ENCODE measurements at places on chromosomes 2 and 18.

GRCh38 chr18:13640266-13640860 is 86.0 kb downstream of the FAM210A start:
- DNase-seq, result no peak

DNA sequence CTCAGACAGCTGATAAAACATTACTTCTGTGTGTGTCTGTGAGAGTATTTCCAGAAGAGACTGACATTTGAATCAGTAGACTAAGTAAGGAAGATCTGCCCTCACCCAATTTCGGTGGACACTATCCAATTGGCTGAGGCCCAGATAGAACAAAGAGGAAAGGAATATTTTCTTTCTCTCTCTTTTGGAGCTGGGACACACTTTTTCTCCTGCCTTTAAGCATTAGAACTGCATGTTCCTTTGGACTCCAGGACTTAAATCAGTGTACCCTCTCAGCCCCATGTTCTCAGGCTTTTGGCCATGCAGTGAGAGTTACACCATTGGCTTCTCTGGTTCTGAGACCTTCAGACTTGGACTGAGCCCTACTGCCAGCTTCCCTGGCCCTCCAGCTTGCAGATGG is 3.3 kb upstream of the SRBD1 start:
- no peak for DNase-seq

DNA sequence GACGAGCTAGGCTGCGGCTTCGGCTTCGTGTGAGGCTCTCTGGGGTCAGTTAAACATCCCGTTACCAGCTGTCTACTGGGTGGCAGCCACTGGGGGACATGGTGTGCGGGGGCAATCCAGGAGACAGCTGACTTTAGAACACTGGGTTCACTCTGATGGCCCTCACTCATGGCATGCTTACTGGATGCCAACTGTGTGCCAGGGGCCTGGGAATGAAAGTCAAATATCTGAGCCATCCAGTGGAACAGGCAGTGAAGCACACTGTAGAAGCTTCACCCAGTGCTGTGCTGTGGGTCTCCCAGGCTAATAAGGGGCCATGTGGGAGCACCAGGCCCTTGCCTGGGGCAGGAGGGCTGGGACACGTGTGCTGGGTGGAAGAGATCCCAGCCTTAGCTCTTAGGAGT is 48.3 kb downstream of the GLI2 start:
- no peak for DNase-seq

DNA sequence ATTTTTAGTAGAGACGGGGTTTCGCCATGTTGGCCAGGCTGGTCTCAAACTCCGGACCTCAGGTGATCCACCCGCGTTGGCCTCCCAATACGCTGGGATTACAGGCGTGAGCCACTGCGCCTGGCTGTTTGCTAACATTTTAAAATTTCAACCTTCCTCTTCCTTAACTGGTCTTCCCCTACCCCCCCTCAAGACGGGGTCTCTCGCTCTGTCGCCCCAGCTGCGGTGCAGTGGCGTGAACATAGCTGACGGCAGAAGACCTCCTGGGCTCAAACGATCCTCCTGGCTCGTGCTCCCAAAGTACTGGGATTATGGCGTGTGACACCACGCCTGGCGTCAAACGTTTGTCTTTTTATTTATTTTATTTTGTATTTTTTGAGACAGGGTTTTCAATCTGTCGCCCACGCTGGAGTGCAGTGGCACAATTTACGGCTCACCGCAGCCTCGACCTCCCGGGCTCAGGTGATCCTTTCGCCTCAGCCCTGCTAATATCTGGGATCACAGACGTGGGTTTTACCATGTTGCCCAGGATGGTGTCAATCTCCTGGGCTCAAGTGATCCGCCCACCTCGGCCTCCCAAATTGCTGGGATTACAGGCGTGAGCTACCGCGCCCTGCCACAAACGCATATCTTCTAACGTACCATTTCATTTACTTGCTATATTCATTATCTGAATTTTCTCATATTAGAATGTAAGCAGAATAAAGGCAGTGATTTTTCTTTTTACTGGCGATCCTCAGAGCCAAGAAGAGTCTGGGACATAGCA is 984 bp upstream of the MSH2 start:
- no peak for DNase-seq

DNA sequence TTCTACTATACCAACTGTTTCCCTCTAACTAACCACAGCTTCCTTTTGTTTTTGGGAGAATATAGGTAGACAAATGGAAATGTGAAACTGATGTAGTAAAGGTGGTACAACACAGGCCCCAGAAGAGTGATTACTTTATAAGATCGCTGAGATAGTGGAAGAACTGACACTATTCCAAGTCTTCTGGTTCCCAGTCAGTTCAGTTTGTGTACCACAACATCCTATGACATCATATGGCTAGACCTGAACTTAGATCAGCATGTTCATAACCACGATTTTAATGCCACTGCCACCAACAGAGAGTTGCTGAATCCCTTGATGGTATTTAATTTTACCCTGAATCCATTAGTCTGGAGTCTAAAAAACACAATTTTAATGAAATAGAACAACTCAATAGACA is 328.9 kb downstream of the GPD2 start:
- DNase-seq, result no peak

DNA sequence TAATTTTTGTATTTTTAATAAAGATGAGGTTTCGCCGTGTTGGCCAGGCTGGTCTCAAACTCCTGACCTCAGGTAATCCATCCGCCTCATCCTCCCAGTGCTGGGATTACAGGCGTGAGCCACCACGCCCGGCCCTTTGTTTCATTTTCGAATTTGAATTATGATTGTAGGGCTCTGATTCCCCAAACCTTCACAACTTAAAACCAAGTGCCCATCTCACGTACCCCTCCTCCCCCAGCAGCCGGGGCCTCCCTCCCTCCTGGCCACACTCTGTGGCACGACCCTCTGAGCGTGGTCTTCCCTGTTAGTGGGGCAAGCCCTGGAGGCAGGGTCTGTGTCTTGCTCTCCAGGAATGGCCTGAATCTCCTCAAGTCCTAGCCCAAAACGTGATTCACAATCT is 166.5 kb downstream of the ASB1 start:
- no peak for DNase-seq

DNA sequence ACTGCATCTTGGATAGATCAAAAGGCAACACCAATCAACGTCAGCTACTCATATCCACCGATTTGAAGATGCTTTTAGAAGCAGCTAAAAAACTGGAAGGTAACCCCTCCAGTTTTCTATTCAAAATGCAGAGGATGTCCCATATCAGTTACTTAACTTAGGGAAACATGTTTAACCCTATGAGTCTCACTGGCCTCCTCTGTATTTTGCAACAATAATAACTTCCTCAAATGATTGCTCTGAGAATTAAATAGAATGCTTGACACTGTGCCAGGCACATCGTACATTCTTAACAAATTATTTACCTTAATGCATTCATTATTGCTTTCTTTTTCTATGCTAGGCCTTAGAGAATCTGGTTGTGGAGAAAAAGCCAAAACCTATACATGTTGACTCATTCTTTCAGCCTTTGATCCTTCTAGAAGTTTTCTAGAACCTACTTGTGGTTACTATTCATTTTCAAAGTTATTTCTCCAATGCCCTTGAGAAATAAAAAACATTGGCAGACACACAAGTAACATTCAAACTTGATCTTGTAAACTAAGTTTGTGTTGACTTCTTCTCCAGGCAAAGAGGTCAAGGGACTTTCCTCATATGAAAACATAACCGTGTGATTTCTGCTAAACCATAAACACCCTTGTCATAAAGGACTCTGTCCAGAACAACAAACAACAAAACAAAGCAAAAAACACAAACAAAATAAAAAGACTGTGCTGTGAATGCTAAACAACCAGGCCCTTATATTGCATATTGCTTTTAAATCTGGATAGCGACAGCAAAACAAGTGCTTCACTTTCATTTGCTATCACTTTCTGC is 4.6 kb downstream of the DOCK10 start:
- DNase-seq, result no peak

GRCh38 chr2:143553261-143553660 is 424.0 kb downstream of the ARHGAP15 start:
- DNase-seq, result no peak

- DNase-seq, result no peak
Measured at GRCh38 chr2:207464007-207464406, 65.8 kb upstream of the CREB1 start.

- DNase-seq, result no peak
Measured at GRCh38 chr2:232240906-232241305, 137.6 kb upstream of the ALPP start.

- no peak for DNase-seq
Measured at GRCh38 chr18:3281456-3282400, 19.8 kb downstream of the MYL12B start.

- no peak for DNase-seq
Measured at GRCh38 chr2:86022661-86023365, 82.9 kb downstream of the POLR1A start.

DNA sequence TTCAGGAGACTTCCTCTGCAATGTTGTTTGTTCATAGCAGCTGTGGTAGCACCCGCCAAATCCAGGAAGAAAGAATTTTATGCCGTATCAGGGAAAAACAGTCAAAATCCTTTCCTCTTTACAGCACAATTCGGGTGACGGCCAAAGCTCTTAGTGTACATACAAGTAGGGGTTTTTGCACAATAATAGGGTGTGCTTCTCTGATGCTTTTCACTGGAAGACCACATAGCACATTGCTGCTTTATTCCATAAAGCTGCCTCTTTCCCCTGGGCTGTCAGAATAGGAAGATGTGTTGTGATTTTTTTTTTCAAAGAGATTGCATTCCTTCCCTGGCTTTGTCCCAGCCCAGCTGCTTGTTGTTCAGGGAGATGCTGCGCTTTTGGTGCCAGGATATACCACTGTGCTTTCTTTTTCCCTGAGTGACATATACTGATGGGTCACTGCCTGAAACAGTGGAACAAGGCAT is 27.2 kb upstream of the LANCL1 start:
- DNase-seq, result no peak

- no peak for DNase-seq
Measured at GRCh38 chr2:7450833-7451190, 533.6 kb downstream of the RNF144A start.

- no peak for DNase-seq
Measured at GRCh38 chr2:168343586-168343985, 96.2 kb upstream of the STK39 start.

- DNase-seq, result no peak
Measured at GRCh38 chr2:138922973-138923563, 142.9 kb upstream of the NXPH2 start.

GRCh38 chr2:182477774-182478173 is 50.9 kb upstream of the PDE1A start:
- no peak for DNase-seq

GRCh38 chr2:168348076-168348475 is 100.7 kb upstream of the STK39 start:
- no peak for DNase-seq

GRCh38 chr2:203631068-203631757 is 75.2 kb upstream of the CD28 start:
- no peak for DNase-seq

GRCh38 chr18:13982126-13982525 is 66.8 kb upstream of the MC2R start:
- DNase-seq, result no peak

GRCh38 chr2:222174450-222174849 is 124.3 kb downstream of the PAX3 start:
- DNase-seq, result no peak

GRCh38 chr18:13112982-13113381 is 105.6 kb upstream of the LDLRAD4 start:
- DNase-seq, result no peak

- DNase-seq, result no peak
Measured at GRCh38 chr2:7803515-7803914, 878.3 kb upstream of the ID2 start.

GRCh38 chr2:16127958-16128357 is 187.6 kb downstream of the MYCN start:
- DNase-seq, result no peak

DNA sequence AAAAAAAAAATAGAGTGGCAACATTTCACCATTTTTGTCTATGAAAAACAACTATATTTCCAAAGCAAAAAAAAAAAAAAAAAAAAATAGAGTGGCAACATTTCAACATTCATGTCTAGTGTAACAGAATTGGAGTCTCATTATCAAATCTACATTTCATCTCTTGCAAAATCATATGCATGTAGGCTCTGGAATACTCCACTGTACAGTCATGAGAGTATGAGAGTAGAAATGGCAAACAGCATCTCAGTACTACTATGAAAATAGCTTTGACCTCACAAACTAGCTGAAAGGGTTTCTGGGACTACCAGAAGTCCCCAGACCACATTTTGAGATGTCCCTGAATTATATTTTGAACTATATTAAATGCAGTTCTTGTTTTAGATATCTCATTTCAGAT is 82.8 kb downstream of the SMAD2 start:
- DNase-seq, result no peak

DNA sequence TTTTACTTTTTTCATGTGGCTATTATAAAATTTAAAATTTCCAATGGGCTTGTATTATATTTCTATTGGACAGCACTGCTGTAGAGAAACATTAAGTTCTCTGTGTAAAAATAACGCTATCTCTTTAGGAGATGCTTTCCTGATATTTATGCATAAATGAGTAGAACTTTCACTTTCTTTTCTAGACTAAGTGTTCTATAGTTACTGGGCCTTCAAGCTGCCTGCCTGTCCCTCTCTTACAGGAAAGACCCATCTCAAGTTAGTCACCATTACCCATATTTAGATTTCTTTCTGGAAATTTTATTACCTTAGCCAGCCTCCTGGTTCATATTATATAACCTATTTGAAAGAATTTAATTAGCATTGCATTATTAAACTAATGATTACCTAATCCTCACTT is 4.8 kb downstream of the ITGA4 start:
- DNase-seq, result no peak

DNA sequence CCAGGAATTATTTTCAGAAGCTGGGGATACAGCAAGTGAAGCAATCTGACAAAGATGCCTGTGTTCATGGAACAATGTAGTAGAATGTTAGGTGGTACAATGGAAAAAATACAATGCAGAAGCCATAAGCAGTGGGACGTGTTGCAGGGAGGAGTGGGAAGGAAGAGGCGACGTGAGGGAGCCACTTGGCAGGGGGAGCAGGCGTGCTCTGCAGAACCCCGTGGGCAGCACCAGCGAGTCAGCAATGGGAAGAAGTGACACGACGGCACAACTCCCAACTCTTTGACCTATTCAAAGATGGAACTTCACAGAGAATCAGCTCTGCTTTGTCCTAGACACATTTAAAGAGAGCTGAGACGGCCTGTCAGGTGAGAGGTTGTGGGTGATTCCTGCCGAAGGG is 30.5 kb downstream of the PRELID3A start:
- no peak for DNase-seq

- DNase-seq, result no peak
Measured at GRCh38 chr18:68940039-68940438, 142.2 kb downstream of the CCDC102B start.

GRCh38 chr2:241949736-241950412 is 80.3 kb downstream of the RTP5 start:
- no peak for DNase-seq

DNA sequence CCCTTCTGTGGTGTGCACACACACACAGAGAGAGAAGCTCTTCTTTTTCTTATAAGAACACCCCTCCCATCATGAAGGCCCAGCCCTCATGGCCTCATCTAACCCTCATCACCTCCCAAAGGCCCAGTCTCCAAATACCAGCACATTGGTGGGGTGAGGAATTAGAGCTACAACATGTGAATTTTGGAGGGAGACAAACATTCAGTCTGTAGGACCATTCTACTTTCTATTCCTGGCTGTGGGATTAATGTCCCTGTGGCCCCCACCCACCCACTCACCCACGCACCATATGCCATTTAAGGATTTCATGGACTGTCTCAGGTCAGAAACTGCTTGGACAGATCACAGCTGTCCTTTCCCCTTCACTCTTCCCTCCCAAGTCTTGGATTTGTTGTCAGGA is 190.2 kb downstream of the GBX2 start:
- DNase-seq, result no peak

Measured in mesothelial cell of epicardium (in vitro differentiated cells).